ENCODE measurements at places on chromosomes 5 and 9.

GRCh38 chr5:89384391-89384790, 501.4 kb upstream of the MEF2C start:
- no peak for DNase-seq

GRCh38 chr9:125436613-125437443, 175.2 kb downstream of the GAPVD1 start:
- DNase-seq: no peak

DNA sequence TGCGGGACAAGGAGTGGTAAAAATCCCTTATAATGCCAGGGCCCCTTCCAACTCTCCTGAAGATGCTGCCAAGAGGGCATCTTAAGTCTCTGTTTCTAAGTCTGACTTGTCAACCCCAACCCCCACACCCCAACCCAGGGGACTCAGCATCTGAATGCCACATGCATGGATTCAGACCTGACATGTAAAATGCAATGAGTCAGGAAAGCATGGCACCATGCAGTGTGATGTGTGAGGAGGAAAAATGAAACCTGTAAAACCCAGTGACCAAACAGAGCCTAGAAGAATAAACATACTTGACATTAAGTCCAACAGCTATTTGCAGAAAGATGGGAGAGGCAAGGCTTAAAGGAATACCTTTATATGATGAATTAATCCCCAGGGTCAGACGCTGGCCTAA, 112.4 kb downstream of the ASTN2 start:
- DNase-seq: no peak

DNA sequence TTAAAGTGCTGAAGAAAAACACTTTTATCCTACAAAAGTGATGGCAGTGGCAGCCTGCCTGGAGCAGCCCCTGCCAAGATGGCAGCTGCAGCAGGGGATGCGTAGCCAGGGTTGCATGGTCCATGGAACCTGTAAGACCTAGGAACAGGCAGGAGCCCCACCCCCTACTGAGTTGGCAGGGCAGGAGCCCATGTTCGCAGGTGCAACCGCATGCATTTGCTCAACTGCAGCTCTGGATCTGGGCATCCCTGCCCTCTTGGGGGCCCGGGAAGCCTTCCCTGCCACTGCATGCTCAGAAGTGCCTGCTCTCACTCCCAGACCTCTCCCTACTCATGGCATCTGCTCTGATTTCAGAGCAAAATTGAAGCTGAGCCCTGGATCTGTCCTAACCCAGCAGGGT, 779.6 kb downstream of the CDH18 start:
- DNase-seq: no peak
